Hematopoietic multipotent progenitor cell treated with erythropoietin and hydrocortisone succinate and interleukin-3 and kit ligand, for 4 days (in vitro differentiated cells): ENCODE measurements at places on chromosomes 4 and X.

DNA sequence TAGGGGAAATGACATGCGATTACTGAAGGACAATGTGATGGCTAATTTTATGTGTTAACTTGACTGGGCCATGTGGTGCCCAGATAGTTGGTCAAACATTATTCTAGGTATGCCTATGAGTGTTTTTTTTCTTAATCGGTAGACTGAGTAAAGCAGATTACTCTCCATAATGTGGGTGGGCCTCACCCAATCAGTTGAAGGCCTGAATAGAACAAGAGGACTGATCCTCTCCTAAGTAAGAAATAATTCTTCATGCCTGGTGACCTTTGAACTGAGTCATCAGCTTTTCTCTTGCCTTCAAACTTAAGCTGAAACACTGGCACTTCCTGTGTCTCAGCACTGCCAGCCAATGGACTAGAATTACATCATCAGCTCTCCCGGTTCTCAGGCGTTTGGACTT, 164.0 kb upstream of the FGF13 start:
- no peak for DNase-seq

DNA sequence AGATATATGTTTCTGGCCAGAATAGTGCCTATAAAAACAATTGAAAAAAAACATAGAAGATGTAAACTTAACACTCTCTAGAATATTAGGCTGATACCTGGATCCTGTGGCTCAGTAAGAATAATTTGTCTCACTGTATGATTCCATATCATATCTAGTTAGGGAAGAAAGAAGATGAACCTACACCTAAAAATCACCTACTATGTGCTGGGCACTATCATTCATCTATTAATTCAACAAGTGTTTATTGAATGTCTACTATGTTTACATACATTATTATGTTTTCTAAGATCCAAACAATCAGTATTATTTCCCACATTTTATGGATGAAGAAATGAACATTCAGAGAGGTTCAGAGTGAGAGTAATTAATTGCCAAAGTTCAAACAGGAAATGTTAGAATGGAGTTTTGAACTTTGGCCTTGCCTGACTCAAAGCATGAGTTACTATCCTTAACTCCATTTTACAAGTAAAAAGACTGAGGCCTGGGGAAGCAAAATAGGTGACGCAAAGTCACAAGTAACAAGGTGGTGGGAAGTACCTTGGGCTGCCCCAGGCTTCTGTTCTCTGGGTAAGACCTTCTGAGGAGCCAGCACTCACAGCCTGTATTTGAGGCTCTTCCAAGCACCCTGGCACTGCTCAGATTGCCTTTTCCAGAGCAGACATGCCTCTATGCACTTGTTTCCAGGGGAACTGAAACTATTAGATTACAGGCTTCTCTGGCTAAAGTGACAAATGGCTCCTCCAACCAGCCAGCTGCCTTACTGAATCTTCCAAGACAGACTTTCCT, 111.1 kb upstream of the ACSL4 start:
- DNase-seq = no peak

GRCh38 chr4:147610686-147611085, 6.5 kb upstream of the TMEM184C start:
- DNase-seq = no peak

- peak; percentile 30 for DNase-seq
Observed at GRCh38 chr4:2417765-2418649, at the start of gene ZFYVE28. ZFYVE28 (minus strand) TSS chr4:2418645; CDS start chr4:2418323, 322 bp downstream.

DNA sequence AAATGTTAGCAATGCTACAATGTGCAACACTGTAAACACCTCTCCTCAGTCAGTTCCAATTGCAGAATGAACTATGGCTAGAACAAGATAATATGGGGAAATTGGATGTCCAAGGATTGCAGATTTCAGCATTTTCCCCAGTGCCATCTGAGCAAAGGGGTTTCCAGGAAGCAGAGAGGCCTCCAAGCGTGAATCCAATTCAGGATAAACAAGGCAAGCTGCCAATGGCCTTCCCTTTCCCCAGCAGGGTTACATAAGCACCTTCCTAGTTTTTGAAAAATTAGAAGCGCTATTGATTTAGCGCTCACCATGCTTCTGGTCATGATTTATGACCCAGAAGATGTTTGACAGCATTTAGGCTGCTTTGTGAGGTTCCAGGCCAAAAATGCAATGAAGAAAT, 223.0 kb upstream of the GATB start:
- no peak for DNase-seq

DNA sequence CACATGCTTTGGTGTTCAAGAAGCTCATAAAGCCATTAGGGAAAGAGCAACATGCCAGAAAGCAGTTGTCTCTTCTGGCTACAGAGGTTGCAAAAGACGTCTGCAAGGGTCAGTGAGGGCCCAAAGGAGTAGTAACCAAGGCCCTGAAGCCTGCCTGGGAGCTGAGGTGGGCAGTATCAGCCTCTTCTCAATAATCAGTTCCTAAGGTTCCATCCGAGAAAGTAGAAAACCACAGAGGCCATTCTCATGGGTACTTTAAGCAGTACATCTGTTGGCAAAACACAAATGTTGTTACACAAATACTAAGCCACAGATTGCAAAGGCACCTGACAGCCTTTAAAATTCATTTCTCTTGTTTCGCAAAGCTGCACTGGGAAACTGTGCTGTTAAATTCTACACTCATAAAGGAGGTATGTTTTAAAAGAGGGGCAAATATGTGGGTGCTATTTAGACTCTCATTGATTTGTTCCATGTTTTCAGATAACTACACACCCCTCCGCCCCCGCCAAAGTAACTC, 37.7 kb downstream of the MECP2 start:
- no peak for DNase-seq

DNA sequence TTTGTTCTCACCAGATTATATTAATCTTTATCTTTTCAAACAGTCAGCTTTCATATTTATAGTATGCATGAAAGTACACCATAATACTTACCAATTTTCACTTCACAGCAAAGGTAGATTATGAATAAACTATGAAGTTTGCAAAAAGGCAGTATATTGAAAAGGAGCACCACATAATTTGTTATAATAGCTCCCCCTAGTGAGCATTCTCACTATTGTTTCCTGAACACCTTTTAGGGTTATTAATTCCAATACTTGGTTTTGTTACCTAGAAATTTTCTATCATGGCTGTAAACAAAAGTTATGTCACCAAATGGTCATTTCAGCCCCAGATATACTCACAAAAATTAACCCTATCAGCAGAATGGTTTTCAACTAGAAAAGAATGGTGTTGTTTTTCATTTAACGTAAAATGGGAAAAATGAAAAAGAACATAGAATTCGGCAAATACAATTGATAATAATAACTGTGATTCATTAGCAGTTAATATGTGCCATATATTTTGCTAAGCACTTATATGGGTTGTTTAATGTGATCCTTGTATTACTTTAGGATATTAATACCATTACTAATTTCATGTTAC, 30.2 kb upstream of the NKX6-1 start:
- peak; percentile 66 for DNase-seq

DNA sequence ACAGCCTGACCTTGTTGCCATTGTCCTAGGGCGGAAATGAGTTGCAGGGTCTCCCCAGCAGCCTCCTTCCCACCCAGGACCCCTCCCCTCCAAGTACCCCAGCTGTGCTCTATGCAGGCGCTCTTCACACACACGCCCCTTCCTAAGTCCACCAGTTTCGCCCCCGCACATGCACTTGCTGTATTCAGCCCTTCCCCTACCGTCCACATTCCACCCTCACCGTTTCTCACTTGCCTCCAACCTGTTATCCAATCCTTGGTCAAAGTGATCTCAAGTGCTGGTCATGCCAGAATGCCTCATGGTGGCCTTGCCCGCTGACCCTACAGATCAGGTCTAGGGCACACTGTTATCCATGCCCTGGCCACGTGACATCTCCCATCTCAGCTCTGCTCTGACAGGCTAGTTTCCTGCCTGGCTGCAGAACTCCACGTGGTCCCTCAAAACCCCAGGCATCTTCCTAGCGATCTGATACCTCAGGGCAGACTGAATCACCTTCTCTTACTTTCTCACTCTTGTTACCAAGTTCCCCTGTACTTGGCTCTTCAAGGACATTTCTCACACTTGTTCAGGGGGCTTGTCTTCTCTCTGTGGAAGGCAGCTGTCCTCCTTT, 39.7 kb downstream of the NSG1 start:
- no peak for DNase-seq

GRCh38 chr4:139076016-139076744, 60.6 kb downstream of the NOCT start:
- DNase-seq = no peak
